H9 (cell line): ENCODE measurements at places on chromosomes 7 and 10. TPM values are rescaled to one million over a fixed set of nuclear protein-coding genes. Genes with fewer than 3 reads are reported as not detected.

The SKIDA1 gene
- 5.4 and 5.9 TPM in 2 replicates for total RNA-seq

The ANXA8 gene
- total RNA-seq, result 0.22 TPM in 2 replicates

The TMEM229A gene
- 0.37 and 0.46 TPM in 2 replicates for total RNA-seq

The GBX1 gene
- not detected in 2 replicates for total RNA-seq

The HOXA9 gene
- not detected in 2 replicates for total RNA-seq

The PHYHIPL gene
- 0.18 and 0.44 TPM in 2 replicates for total RNA-seq

The CPA1 gene
- total RNA-seq, result not detected in 2 replicates

The AZGP1 gene
- 0.24 TPM in 1 of 2 replicates, not detected in the other for total RNA-seq

The PPP3CB gene
- total RNA-seq, result 37.2 and 37.3 TPM in 2 replicates

The TRAPPC14 gene
- 31.8 and 32.8 TPM in 2 replicates for total RNA-seq
